ENCODE measurements at places on chromosomes 1 and 21.

DNA sequence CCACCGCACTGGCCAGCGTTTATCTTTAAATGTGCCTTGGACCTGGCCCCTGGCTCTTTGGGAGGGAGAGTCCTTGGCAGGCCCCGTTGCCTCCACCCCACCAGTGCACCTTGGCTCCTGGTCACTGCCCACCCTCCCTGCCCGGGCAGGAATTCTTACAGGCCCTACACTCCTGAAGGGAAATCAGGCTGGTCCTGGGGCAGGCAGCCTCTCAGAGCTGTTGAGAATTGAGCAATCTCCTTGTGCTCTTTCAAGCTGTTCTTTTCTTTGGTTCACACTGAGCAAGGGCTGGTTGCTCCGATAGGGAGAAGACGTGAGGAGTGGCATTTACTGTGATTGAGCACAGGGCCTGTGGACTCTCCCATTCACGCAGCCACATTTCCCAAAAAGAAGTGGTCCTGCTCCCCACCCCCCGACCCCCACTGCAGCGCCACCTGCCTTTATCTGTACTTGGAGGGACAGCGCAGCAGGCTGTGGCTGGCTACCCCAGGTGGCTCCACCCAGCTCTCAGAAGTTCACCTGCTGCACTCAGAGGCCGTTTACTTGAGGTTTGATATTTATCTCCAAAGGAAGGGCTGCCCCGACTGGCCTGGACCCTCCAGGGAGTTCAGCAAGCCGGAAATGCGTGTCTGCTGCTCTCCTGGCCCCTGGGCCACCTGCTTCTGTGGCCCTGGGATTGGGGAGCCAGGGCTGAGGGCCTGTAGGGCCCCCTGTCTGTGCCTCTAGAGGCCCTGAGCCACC, 47.8 kb downstream of the SKI start:
- DNase-seq, result no peak

- DNase-seq, result no peak
Measured at GRCh38 chr1:9435854-9436640, 103.2 kb upstream of the SLC25A33 start.

DNA sequence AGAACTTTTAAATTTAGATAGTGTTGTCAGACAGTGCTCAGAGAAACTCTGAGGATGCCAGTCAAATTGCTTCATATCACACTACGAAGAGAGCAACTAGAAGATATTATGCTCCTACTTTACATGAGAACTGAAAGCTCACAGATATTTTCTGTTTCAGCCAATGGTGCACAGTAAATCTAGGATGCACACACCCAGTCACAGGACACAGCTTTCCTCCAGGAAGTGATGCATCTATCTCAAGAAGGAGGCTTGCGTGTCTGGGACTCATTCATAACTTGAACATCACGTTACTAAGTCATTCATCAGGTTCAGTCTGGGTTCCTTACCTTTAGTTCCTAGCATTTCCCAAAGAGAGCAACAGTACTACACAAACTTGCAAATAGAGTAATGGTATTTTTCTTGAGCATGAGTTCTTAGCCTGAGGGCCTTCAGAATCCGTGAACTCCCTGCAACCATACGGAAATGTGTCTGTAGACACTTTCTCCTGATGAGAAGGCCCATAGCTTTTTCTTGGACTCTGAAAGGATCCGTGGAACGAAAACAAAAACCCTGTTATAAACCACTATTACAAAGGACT, 12.2 kb downstream of the ZNF697 start:
- no peak for DNase-seq

GRCh38 chr1:25598879-25599278, 17.7 kb upstream of the MAN1C1 start:
- no peak for DNase-seq

DNA sequence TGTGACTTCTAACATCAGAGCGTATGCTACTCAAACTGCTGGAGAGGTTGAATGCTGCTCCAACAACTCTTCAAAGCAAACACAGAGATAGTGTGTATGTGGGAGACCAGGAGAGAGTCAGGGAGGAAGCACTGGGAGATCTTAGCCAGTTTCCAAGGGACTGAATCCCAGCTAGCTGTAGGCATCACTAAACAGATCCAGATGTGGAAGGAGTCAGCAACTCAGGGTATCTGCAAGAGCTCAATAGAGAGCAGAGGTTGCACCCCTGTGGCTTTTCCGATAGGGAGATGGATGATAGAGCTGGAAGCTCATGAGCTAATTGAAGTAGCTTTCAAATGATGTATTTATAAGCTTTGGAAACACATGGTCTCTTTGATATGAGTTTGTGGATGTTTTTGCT, 168.9 kb upstream of the HOOK1 start:
- DNase-seq, result no peak

DNA sequence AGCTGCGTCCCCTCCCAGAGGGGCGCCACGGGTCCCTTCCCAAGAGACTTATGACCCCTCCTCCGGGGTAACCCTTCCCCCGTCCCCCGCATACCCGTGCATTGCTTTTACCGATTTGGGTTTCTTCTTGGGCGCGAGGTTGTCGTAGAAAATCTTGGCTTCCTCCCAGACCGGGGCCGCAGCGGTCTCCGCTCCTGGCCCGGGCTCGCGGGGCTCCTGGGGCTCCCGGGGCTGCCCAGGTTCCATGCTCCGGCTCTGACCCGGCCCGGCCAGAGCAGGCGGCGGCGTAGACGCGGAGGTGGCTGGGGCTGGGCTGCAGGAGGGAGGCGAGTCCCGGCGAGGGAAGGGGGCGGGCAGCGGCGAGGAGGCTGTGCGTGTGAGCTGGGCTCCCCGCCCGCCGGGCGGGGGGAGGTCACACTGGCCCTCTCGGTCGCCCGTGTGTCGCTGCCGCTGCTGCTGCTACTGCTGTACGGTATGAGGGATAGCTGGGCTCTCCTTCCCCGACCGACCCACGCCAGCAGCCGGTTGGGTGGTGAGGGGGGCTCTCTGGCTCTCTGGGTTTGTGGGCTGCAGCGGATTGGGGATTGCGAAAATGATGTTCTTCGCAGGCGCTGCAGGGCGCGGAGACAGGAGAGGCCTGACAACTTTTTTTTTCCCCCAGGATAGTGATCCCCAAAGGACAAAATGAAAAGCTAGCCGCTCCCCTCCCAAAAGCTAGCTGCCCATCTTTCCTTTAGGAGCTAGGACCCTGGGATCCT, at the start of gene NT5C1A:
NT5C1A (minus strand) TSS at position 315 of the 758 bp plus-strand sequence; CDS start at position 246, 69 bp downstream.
- DNase-seq, result no peak
